Stimulated activated CD4-positive, alpha-beta T cell treated with anti-CD3 and anti-CD28 coated beads, Interleukin-4, amount 100 ng/mL, for 1 hour (primary cell): ENCODE measurements at places on chromosomes 4 and X.

GRCh38 chr4:85128246-85129204 lies 162.0 kb upstream of the WDFY3 start:
- no peak for DNase-seq

- no peak for DNase-seq
Observed at GRCh38 chrX:63488546-63489373, 137.6 kb upstream of the SPIN4 start.

DNA sequence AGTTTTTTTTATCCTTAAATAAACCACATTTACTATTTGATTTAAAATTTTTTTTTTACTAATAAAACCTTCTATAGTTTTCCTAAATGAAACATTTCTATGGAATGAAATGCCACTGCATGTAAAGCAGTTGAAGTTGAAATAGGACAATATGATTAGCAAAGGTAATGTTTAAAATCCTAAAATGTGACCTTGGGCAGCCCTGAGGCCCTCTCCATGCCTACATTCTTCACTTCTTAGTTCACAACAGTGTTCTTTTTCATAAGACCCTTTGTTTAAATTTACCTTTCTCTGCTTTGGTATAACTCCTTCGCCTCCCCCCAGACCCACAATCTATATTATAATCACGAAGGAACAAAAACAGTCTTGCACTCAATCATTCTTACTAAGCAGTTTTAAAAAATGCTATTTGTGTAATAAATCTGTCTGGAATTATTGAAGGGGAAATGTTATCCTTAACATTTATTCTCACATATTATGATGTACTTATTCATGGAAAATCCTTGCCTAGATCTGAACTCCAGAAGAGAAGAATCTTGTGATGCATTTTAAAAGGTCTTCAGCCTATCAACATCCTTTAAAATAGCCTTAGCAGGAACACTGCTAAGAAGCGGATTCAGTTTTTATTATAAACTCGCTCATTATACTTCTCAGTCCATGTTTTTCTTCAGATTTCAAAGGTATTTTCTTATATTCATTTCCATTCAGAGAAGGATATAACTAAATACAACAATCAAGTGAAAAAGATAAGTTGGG lies 124.6 kb upstream of the NAP1L5 start:
- no peak for DNase-seq

DNA sequence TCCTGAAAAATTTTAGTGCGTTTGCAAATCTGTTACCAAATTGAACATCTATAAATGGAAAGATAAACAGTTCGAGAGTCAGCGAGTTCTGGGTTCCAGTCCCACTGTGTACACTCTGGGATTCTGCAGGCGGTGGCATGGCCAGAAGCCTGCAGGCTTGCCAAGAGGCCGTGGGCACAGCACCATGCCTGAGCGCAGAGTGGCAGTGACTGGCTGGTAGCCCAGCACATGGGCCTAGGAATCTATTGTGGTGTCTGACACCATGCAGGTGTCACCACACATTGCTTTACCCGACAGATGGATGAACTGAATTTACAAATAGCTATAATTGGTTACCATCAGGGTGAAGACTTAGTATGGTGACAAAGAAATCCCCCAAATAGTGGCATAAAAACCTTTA lies 71.7 kb upstream of the TLR3 start:
- no peak for DNase-seq

DNA sequence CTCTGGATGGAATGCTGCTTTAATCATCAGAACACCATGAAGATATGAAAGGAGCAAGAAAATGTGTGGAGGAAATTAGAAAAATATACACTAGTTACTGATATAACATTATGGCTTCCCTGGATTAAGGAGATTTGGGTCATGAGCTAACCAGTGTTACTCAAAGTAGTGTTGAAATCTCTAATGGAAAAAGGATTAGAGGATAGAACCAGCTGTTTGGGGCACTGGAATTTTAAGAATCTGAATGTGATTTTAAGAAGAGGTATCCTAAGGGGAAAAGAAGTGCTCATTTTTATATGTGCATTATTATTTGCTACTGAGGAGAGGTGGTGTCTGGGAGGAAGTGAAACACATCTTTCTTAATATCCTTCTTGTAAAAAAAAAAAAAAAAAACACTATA lies 164.1 kb upstream of the PPARGC1A start:
- no peak for DNase-seq

GRCh38 chr4:102503301-102503746 lies 2.2 kb downstream of the NFKB1 start:
- DNase-seq = no peak

DNA sequence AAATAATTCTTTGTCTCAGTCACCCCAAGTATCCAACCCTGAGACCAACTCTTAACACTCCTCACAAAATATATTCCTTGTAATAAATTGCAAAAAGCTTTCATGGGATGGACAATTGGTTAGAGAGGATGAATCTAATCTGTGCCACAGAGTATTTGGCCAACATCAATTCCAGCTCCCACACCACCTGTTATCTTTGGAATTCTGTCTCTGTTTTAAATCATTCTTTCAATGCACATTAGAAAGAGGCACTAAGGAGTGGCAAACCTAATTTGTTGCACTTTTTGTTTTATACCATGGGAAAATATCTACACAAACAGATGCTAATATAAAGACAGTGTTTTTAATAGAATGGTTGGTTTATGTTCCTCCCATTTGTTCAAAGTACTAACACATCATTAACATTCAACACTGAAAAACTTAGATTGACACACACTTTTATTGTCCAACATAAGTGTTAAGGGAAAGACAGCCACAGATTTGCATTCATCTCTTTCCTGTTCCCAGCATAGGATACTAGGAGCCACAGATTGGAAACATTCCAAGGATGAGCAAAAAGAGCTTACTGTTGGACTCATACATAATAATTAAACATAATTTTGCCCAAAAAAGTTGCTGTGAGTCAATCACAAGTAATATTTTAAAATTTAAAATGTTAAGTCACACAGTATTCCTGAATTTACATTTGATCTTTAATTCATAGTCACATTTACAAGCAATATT lies 116.4 kb downstream of the PPA2 start:
- DNase-seq = no peak
